ENCODE measurements at places on chromosomes 3 and 15.

DNA sequence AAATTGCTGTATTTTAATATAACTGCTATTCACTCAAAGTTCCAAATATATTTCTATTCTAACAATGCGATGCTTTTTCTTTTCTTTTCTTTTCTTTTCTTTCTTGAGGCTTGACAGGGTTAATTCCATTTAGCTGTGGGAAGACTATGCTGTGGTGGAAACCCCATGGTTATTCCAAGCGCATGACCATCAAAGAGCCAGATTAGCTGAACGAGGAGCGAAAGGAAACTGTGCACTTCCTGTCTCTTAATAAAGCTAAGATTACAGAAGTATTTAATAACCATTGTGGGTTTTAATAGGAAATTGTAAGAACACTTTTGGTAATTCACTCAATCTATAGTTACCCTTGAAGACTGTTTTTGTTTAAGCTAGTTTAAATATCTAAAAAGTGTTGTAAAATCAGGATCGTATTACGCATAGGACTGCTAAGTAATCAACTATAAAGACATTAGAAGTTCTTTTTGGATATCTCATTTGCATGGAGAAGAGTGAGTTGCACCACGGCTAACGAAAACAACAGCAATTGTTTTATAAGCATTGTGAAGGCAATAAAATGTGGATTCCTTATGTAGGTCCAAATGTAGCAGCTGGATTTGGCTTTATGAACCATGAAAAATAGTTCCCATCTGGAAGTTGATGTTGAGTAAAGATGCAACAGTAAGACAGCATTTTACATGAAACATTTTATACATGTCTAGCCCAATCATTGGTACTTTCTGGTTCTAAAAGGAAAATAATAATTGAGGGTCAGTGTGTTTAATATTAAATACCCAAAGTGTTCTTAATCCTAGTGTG is 105.4 kb downstream of the ZIC1 start:
- no peak for DNase-seq

DNA sequence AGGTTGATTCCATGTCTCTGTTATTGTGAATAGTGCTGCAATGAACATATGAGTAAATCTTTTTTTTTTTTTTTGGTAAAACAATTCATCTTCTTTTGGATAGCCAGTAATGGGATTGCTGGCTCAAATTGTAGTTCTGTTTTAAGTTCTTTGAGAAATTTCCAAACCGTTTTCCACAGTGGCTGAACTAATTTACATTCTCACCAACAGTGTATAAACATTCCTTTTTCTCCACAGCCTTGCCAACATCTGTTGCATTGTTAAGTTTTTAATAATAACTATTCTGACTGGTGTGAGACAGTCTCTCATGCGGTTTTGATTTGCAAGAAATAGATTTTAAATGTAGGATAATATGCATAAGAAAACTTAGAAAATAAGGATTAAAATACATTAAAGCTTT is 279.0 kb upstream of the EPHA3 start:
- DNase-seq, result no peak

DNA sequence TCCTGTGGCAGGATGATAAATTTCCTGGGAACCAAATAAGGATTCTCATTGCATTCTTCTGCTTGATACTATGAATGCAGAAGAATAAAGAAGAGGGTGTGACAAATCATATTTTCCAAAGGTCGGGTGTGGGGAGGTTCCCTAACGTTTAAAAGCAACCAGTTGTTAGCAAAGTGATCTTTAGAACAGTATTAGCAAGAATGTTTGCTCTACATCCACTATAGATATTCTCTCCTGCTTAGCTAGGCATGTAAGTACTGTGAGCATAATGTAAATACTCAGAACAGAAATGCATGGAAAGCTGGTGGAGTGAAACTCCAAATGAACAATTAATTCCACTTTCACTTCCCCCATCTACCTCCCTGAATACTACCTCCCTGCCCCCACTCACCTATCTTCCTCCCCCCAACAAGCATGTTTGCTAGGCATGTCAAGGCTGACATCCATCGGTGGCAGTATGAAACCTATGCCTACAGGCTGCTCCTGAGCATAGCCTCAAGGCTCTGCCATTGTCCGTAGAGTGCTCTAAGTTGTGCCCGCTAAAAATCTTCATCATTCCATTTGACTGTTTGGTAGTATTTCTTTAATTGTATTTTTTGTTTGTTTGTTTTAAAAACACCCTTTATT is 329.7 kb downstream of the TIGIT start:
- DNase-seq, result no peak

GRCh38 chr3:194310060-194310835 is 40.9 kb downstream of the CPN2 start:
- no peak for DNase-seq

- no peak for DNase-seq
These were observed 66.5 kb downstream of the MRPL46 start for GRCh38 chr15:88400591-88401250.

GRCh38 chr3:140898340-140899180 is 43.1 kb upstream of the SLC25A36 start:
- DNase-seq, result peak; percentile 28

DNA sequence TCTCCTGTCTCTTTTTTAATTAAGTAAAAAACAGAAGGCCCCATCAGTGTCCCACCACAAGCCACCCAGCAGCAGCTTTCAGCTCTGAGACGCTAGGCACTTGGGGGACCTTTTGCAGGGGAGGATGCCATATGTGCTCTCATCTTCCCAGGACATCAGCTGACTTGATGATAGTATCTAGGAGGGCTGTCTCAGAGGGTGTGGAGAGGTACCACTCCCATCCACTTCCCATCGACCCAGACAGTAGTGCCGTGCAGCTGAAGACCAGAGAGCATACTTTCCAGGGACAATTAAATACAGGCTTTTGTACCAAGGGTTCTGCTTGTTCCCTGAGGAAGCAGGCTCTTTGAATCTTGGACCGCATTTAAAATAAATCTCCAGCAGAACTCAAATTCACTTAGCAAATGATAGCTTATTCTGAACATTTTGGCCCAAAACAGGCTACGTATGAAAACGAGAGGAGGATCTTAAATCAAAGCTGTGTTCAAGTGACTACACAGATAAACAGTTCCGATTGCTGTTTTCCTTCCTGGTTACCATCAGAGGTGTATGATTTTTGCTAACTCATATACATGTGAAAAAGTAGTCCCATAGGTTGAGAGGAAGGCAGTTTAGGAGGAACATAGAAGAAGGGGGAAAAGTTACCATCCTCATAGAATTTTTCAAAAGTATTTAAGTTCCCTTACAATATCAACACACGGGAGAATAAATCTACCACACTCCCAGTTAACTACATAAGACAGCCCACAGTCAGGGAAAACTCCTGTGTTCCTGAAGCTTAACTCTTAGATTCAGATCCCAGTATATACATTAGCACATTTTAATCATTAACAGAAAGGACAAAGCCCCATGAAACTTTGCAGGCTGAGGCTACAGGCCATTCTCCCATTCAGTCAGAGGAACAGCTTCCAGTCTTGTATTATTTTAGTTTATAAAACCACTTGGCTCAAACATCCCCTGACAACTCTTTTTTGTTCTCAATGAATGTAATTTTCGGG is 9.5 kb downstream of the WNT5A start:
- no peak for DNase-seq

DNA sequence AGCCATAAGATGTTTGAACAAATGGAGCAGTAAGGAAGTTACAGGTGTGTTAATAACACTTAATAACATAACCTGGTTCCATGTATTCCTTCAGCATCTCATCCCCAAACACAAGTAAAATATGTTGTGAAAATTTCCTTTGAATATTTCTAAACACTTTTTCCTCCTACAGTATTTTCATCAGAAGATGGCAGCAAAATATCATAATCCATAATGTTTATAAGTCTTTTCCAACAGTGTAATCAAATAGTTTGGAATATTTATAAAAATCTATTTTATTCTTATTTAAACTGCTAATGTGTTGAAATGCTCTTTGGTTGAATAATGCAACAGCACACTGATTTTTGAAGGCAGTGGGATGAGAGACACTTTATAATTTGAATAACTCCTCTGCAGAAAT is 1020.5 kb downstream of the OTOL1 start:
- no peak for DNase-seq

DNA sequence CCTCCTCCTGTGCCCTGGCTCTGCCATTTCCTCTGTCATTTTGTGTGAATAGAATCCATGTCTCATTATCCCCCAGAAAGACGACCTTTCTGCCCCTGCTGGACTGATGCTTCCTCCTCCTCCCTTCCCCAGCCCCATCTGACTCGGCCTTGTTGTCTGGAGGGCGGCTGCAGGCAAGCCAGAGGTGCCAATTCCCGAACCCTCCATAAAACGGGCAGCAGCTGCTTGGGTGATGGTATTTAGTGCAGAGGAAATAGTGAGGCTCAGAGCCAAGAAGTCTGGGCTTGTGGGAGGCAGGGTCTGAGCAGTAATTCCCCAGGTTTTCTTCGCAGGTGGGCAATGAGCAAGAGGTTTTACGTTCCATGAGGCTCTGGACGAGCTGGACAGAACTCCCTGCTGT is 71.2 kb downstream of the ITGA11 start:
- no peak for DNase-seq

- DNase-seq, result no peak
These were observed 33.2 kb downstream of the ST3GAL6 start for GRCh38 chr3:98796334-98796733.

DNA sequence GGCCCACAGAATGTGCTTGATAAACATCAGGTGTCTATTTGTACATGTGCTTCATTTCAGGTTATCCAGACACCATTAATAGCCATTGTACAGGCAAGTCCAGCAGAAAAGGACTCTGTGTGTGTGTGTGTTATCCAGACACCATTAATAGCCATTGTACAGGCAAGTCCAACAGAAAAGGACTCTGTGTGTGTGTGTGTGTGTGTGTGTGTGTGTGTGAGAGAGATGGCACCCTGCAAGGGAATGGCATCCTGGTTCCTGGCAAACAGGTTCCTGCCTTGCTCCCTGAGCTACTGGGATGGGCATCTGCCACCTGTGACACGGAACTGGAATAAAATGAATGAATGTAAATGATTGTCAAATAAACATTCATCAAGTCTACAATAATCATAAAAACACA is 11.7 kb downstream of the SUCLG2 start:
- no peak for DNase-seq

GRCh38 chr3:174251681-174252080 is 607.5 kb upstream of the NAALADL2 start:
- DNase-seq, result no peak

DNA sequence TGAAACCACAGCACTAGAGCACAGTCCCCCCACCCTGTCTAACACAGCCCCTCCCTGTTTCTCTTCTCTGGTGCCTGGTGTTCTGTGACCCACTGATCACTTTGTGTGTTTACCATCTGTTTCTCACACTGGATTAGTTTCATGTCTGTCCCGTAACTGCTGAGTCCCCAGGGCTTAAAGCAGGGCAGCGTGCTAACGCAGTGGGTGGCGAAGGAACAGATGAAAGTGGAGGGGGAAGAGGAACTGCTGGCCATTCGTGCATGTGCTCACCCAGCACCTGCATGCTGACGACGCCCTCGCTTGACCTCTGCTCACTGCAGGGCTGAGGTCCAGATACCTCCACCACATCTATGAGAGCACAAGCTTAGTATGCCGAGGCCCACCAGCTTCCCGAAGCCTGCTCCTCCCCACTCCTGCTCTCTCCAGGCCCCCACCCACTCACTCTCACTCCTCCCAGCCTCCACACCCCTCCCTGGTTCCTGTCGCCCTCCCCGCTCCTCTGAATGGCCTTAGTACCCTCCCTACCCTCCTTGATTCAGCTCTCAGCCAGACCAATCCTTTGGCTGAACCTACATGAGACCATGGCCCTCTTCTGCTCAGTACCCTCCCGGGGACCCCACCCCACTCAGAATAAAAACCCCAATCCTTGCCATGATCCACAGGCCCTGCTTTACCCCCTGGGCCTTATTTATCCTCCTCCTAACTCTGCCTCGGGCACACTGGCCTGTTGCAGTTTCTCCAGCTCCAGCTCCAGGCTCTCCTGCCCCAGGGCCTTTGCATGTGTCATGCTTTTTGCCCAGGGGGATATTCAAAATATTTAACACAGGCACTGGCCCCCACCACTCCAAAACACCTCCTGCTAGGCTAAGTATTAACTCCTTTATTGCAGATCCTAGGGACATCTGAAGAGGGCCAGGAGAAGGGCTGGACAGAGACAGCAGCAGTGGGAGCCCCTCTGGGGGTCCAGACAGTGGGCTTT is 15.1 kb upstream of the IQSEC1 start:
- DNase-seq, result no peak

DNA sequence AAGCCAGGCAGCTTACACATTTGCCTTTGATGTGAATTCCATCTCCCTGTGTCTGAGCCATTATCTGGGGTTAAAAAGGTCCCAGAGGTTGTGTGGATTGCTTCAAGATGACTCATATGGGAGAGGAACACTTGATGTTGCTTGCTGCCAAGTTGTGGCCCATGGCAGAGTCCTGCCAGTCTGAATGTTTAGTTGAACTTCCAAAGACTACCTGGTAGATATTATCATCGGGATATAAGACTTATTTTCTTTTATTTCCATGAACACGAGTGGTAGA is 85.6 kb downstream of the TJP1 start:
- DNase-seq, result no peak

DNA sequence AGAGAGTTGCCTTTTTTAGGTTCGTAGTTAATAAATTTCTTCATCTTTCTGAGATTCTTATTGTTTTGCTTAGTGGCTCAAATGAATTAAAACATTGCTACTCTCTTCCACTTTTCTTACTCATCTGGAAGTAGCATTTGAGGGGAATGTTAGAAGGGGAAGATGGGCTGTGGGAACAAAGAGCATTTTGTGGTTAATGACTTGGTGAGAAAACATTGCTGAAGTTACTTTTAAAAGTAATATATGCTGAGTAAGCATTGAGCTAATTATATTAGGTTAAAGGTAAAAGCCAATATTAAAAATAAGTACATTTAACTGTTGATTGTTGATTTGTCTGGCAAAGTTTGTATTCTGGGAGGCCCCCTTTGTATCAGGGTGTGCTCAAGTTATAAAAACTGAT is 5.7 kb downstream of the MORF4L1 start:
- DNase-seq, result no peak

DNA sequence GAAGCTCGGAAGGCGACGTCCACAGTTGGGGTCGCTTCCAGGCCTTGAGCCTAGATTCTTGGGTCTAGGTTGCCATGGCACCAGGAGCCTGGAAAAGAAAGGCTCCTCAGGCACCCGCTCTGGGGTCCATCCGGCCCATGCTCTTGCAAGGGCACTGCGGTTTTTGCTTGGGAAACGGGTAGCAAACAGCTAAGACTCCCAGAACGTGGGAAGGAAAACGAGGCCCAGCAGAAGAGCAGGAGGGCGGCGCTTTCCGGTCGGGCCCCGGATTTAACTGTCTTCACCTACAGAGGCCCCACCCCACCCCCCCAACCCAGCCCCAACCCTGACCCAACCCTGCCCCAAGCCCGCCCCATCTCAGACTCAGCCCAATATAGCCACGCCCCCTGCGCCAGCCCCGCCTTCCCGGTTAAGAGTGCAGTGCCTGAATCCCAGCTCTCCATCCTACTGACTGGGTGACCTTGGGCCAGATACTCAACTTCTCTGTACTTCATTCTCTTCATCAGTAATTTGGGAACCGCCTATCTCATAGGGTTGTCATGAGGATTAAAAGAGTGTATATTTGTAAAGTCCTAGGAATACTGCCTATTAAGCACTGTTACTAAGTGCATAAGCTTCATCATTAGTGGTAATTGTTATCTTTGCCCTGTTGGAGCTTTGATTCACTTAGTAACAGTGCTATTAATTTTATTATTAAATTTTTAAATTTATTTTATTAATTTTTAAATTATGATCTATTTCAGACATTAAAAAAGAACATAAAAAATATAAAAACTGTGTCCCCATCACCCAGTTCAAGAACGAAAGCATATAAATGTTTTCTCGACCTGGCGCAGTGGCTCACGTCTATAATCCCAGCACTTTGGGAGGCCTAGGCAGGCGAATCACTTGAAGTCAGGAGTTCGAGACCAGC is 28.4 kb upstream of the SMAD6 start:
- DNase-seq, result no peak
